ENCODE measurements at places on chromosomes 7 and 10. TPM values are rescaled to one million over a fixed set of nuclear protein-coding genes. Genes with fewer than 3 reads are reported as not detected.

ADARB2 gene
- 0.63 TPM for total RNA-seq

SPDYE1 gene
- total RNA-seq: not detected

PRTFDC1 gene
- total RNA-seq: 1.6 TPM

PRLHR gene
- not detected for total RNA-seq

GRCh38 chr10:43055217-43055616 lies 21.7 kb upstream of the RET start:
- DNase-seq: no peak

- DNase-seq: no peak
These were observed 331.3 kb downstream of the PLXNA4 start for GRCh38 chr7:132244903-132245480.

DNA sequence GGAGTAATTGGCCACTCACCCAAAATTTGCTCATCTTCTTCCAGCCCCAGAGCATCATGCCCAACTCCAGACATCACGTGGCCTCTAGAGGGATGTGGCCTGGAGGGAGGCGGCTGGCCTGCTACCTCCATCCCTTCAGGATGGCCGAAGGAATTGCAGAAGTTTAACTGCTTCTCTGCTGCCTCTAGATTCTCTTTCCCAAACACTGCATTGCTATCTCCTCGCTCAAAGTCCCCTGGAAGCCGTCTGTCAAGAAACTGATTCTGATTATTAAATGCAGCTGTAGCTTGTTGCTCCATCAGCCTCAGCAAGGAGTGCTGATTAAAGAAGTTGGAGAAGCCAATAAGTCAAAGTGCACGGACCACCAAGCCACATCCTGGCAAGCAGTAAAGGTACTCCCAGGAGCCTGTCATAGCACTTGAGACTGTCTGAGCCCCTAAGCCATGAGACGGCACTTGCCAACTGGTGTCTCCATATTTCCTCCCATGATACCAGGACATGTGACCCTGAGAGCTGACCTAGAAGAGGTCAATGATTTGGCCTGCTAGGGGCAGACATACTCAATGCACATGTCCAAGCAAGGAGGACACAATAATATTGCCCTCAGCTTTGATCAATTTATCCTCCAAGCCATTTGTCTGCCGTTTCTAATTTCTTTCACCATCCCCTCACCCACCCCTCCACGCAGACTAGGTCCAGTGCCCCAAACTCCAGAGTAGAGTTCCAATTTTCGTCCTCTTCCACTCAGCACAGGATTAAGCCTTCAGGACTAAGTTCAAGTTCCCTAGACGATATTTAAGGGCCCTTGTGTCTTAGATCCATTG lies 84.2 kb downstream of the TBXAS1 start:
- peak; percentile 19 for DNase-seq

- DNase-seq: no peak
These were observed 3.3 kb upstream of the ASB4 start for GRCh38 chr7:95482424-95482823.

GRCh38 chr7:67619175-67619574 lies 622.5 kb downstream of the TYW1 start:
- no peak for DNase-seq

- no peak for DNase-seq
These were observed 8.2 kb downstream of the KCNIP2 start for GRCh38 chr10:101835362-101835761.

GRCh38 chr7:140364819-140365218 lies 33.5 kb downstream of the SLC37A3 start:
- no peak for DNase-seq

DNA sequence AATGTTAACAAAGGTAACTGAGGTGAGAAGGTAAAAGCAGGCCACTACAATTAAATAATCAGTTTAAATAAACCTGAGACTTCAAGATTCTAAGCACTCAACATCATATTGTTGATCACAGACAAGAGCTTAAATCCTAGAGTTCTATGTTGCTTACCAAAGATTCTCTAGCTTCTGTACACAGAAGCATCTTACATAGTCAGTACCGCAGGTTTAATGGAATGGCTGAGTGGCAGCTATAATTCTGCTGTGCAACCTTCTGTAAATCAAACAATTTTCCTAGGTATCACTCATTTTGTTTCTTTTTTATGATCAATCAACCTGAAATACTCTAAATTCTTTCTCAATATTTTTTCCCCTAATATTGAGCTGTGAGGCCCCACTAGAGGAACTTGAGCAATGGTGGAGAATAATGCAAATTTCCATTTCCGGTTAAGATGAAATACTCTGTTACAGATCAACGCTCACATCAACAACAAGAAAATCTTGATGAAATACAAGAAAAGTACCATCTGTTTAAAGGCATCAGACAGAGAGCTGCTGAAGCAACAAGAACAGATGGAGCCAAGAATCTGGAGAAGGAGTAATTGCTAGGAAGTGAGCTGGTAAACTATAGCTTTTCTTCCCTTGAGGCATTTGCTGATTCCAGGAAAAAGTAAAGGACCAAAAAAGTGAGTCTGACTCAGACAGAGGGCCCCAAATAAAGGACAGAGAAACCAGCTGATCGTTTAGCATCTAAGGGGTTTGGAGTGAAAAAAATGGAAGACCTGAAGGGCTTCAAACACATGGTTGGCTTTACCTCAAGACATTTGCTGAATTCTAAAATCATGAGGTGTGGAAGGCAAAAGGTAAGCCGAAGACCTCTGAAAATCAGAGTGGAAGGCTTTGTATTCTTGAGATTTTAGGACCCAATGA lies 22.6 kb downstream of the PNPLA8 start:
- DNase-seq: no peak
